ENCODE measurements at places on chromosomes 1 and 21.

GRCh38 chr1:9079988-9080704 is 10.7 kb upstream of the SLC2A5 start:
- no peak for DNase-seq

DNA sequence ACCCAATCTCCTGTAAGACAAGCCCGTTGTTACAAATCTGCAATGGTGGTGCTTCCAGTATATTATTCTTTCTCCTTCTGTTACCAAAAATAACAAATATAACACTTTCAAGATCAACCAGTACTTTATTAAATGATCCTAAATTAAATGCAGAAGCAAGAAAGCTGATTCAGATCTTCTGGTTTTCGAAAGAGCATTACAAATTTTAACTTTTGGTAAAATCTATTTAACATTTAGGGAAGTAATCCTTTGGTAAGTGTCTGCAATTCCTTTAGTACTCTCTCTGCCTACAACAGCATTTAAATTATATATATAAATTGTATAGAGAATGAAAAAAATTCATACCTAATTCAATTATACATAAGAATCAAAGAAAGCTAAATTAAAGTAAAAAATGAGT is 198.6 kb upstream of the HMCN1 start:
- DNase-seq, result no peak

- DNase-seq, result no peak
Measured at GRCh38 chr1:244150665-244151064, 99.6 kb downstream of the ZBTB18 start.

- no peak for DNase-seq
Measured at GRCh38 chr1:56249234-56249633, 330.1 kb downstream of the PLPP3 start.

DNA sequence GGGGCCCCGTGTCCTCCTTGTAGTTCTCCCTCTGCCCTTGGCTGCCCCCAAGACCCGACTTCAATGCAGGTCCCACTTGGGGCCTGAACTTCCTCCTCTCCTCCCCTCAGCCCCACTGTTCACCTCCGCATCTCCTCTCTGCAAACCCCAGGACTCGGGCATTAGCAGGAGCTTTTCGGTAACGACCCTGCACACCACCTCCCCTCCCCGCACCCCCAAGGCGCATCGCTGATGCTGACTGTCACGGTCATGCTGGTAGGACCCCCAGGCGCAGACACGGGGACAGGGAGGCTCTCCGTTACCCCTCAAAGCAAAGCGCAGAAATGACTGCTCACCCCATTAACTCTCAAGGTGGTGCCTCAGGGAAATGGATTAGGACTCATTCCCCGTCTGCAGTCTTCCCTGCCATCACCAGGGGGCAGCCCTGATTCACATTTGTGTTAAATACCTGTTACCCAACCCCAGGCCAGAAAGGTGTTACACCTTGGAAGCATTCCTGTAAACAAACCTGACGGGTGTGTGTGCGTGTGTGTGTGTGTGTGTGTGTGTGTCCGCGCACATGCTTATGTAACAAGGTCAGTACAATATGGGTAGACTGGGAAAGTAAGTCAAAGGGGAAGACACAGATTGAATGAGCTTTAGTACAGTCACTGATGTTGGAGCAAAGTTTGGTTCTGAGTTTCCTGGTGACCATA is 6.4 kb upstream of the GUCA2B start:
- peak; percentile 78 for DNase-seq

DNA sequence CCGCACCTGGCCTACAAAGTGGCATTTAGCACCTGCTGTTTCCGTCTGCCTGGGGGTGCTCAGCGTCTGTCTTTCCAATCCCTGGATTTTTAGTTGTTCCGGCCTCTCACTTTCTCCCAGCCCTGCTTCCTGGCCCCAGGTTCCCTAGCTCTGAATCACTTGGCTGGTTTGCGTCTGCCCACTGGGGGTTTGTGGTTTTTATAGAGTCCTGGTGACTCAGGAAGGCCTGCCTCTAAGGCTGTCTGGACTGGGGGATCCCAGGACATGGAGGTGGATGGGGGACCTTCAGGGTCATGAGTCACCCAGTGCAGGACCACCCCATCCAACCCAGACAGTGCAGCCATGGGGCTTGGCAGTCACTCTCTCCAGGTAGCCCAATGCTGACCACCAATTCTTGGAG is 53.5 kb downstream of the MRPL37 start:
- DNase-seq, result no peak

DNA sequence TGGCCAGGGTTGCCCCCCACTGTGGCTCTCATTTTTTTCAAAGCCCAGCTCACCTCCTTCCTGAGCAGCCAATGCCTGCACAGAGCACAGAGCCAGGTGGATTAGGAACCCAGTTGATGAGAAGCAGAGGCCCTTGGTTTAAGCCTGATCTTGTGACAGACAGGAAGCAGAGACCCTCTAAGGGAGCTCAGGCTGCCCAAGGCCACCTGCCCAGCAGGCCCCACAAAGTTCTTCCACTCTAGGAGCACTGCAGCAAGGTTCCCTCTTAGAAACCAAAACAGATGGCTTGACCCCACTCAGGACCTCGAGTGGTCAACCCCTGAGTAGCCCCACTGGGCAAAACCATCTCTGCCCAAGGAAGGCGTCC is 25.5 kb upstream of the PRSS38 start:
- peak; percentile 11 for DNase-seq

GRCh38 chr1:113452921-113453770 is 62.8 kb downstream of the MAGI3 start:
- DNase-seq, result no peak

GRCh38 chr1:66395202-66396061 is 138.5 kb upstream of the SGIP1 start:
- no peak for DNase-seq

GRCh38 chr1:44030605-44031251 is 534 bp downstream of the SLC6A9 start:
- DNase-seq, result peak; percentile 60

GRCh38 chr1:168054117-168054516 is 82.6 kb downstream of the GPR161 start:
- no peak for DNase-seq

DNA sequence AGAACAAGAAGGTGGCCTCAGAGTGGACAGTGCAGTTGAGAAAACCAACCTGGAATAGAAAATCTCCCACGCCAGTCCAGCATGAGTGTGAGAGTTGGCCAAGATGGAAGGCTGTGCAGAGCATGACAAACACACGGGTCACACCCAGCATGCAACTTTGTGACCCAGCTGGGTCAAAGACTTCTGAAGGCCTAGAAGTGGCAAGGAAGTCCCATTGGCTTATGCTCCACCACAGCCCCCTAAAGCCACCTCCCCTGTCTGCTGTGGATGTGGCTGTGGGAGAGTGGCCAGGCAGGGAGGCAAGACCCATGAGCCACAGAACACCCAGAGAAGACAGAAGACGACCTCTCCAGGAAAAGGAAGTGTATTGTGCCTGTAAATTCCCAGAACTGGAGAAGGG is 13.6 kb downstream of the BATF3 start:
- DNase-seq, result peak; percentile 42

DNA sequence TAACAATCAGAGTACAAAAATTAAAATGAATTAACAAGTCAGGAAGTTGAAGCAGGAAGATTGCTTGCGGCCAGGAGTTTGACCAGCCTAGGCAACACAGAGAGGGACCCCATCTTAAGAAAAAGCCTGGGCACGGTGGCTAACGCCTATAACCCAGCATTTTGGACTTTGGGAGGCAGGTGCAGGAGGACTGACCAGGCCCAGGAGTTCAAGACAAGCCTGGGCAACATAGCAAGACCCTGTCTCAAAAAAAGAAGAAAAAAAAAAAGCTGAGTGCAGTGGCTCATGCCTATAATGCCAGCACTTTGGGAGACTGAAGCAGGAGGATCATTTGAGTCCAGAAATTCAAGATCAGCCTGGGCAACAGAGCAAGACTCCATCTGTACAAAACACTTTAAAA is 38.5 kb downstream of the TESK2 start:
- DNase-seq, result no peak

GRCh38 chr1:216095400-216095799 is 327.8 kb downstream of the USH2A start:
- DNase-seq, result no peak

- no peak for DNase-seq
Measured at GRCh38 chr21:15797577-15798363, 68.0 kb downstream of the USP25 start.

GRCh38 chr1:39272027-39272797 is 67.7 kb downstream of the MACF1 start:
- DNase-seq, result no peak

GRCh38 chr1:7632176-7632575 is 138.9 kb upstream of the VAMP3 start:
- DNase-seq, result no peak

Measured in activated CD8-positive, alpha-beta T cell treated with anti-CD3 and anti-CD28 coated beads, Interleukin-2, amount 10 ng/mL, durations not matched to agents 7 days and 5 days (primary cell).